ENCODE measurements at places on chromosomes 16 and 17.

- DNase-seq, result no peak
Observed at GRCh38 chr17:7632492-7632894, 2.6 kb downstream of the SHBG start.

DNA sequence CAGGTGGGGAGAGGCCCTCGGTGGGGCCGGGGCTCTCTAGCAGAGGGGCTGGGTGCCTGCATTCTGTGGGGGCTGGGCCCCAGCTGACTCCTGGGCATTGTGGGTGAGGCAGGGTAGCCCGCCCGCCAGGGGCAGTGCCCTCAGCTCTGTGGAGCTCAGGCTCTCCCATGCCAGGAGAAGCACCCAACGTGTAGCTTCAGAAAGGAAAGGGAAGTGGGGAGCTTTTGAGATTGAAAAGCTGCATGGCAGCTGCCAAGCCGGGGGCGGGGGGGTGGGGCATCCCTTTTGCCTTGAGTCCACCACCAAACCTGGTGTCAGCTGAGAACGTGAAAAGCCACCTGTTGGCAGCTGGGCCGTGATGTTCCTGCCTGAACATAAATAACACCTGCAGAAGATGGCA, 192.1 kb upstream of the CIBAR2 start:
- no peak for DNase-seq

GRCh38 chr16:25488435-25488834, 203.3 kb upstream of the HS3ST4 start:
- no peak for DNase-seq

DNA sequence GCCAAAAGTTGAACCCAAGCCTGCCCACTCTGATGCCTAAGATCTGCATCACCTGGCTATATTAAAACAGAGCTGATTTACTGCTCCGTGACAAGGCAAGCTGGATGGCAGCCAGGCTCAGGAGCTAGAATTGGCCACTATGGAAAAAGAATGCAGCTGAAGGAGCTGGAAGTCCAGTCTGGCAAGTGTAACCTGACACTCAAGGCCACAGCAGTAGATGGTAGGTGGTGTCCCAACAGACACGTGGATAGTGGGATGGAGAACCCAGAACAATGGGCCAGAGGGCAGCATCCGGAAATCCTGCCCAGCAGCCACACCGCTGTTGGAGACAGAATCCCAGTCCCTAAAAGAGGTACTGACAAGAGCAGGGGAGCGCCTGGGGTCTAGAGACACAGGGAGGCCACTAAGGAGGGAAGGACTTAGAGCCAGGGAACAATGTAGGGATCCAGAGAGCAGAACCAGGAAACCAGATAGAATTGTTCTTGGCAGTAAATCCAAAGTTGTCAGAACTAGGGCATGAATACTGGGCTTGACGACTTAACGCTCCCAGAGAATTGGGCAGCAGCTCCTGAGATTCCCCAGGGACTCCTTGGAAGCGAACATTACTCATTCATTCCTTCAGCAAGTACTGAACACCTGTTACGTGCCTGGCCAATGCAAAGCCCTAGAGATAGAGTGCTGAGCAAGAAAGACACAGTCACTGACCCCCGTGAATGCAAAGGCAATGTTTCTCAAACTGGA, 85.7 kb downstream of the CDYL2 start:
- no peak for DNase-seq
